ENCODE measurements at places on chromosomes 6 and 20.

DNA sequence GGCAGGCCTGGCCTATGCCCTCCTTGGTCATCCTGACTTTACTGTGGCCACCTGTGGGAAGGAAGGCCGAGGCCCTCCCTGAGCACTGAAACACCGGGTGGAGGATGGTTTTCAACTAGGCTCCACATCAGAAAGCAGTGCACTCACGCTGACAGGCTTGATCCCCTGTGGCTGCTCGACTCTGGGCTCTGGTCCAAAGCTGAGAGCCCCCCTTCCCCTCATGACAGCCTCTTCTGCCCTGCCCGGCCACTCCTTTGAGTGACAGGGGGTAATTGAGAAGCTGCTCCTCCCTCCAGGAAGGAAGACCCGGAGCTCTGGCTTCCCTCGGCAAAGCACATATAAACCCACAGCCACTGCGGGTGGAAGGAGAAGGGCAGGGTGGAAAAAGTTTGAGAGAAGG is 43.6 kb downstream of the MUC22 start:
- DNase-seq: no peak

DNA sequence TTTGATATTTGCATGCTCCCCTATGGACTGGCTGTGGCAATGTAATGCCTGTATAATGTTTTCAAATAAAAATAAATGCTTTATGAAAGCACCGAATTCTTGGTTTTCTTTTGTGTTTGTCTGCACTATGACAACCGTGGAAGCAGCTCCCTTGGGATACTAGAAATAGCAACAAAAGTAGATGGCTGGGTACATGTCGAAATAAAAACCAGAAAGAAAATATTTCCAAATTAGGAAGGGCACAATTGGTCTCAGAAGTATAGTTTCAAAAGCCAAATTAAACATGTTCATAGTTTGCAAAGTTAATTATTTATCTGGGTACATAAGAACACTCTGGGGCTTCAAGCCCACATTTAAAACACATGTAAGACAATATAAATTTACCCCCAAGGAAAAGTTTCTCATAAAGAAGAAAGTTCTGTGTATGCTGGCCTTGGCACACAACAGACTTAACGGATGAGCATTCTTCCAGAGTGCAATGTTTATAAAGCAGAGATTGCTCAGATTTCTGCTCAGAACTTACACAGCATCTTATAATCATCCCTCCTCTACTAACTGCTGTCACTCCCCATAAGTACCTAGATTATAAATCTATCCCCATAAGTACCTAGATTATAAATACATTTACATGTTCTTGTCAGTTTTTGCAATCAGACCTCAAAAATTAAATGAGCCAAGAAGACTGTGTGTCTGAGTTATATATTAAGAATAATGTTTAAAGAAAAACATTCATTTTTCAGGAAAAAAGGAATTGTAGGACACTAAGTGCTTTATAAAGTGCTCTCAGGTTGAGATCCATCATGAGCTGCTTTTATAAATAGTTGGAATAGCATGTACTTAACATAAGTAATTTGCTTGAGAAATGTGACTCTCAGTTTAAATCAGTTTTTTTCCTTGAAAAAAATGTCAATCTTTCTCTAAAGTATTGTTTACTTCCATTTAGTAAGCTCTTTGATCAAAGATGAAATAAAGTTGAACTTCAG is 230.2 kb upstream of the PLN start:
- no peak for DNase-seq

DNA sequence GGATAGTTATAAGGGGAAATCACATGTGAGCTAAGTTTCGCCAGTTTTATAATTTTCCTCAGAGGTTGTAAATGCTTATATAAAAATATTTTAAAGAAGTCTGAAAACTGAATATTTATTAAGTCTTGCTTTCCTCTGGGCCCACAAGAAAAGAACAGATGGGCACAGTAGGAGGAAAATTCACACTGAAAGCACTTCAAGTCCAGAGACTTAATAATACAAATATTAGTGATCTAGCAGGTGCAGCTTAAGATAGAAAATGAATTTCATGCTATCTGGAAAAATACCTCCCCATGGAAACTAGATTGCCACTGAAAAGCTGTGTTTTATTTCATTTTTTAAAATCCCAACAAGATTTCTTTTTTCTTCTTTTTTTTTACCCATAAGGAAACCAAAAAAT is 47.2 kb downstream of the ORC3 start:
- no peak for DNase-seq

- no peak for DNase-seq
These were observed 283.7 kb downstream of the BTBD3 start for GRCh38 chr20:12201289-12201991.

GRCh38 chr20:54231036-54231435 is 23.1 kb downstream of the PFDN4 start:
- DNase-seq: no peak
